Left lung (tissue), 14 donors: ENCODE measurements at places on chromosomes 16 and 17. TPM values are rescaled to one million over a fixed set of nuclear protein-coding genes. Genes with fewer than 3 reads are reported as not detected.

OR4D1 gene
- 0.06 TPM for polyA plus RNA-seq

DNA sequence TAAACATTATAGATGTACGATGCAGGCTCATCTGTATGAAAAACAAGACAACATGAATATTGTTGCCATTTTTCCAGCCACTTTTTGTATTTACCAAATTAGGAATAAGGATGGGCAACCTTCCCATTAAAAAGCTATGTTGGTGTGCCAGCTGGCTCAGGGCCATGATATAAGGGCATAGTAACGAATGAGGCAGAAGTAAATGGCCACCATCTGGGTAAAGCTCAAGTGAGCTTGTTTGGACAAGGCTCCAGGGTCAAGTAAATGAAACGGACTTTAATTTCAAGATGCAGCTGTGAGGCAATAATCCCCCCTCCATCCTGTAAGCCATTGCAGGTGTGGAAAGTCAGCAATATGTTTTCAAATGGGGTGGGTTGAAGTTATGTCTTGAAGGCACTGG is 930.9 kb upstream of the CDH8 start:
- DNase-seq, result no peak

DNA sequence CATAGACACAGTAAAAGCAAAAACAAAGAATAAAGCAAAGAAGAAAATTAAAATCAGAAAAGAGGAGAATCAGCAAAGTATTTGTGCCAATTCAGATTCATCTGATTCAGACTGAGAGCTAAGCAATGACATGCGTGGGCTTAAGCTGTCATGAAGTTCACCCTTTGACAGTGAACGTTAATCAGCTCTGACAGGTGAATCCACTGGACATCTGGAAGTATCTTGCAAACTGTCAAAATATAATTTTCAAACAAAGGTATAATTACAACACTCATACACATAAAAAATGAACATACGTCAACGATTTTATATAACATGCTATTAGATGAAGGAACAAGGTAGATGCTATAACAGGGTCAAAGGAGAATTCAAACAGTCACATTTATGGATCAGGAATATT is 596.3 kb upstream of the SALL1 start:
- DNase-seq, result no peak

DNA sequence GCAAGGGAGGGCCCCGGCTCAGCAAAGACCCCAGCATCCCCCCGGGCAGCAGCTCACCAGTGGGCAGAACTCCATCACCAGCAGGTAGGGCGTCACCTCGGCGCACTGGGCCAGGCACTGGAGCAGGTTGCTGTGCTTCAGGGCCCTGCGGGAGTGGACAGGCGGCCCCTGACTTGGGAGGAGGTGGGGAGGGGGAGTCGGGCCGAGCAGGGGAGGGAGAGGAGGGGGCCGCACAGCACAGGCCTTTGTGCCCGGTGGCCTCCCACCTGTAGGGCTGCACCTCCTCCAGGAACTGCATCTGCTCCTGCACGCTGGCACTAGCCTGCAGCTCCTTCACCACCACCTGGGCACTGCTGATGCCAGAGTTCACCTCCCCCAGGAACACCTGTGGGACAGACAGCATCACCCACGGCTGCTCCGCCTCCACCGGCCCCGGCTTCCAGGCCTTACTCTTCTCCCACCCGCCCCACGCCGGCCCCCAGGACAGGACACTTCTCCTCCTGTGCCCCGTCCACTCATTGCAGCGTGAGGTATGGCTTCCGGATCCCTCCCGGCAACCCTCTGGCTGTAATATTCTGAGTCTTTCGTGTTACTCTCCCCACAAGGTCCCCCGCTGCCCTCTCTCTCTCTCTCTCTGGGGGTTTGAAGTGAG is 37.7 kb upstream of the PVALEF start:
- no peak for DNase-seq

GRCh38 chr17:57746221-57746620 is 1.1 kb upstream of the CCDC182 start:
- no peak for DNase-seq

DNA sequence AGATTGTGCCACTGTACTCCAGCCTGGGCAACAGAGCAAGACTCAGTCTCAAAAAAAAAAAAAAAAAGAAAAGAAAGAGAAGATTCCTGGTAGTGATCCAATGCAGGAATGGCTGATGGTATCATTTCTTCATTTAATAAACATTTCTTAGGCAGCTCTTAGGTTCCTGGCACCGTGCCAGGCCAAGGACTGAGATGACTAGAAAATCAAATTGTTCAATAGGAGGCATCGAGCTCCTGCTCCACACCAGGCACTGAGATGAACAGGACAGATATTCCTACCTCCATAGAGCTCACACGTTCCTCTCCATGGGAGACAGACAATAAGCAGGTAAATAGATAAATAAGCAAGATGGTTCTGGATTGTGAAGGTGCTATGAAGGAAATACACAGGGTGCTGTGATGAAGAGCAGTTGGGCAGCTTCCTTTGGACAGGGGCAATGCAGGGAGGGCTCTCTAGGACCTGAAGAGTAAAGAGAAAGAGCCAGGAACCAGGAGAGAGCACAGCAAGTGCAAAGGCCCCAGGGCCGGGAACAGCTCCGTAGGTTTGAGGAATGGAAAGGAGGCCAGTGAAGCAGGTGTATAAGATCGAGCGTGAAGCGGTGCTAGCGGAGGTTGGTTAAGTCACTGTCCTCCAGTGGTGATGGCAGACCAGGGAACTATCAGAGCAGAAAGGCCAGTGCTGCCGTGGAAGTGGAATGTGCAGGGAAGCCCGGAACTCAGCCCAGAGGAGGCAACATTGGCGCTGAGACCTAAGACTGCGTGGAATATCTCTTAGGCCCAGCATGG is 26.5 kb upstream of the CRHR1 start:
- no peak for DNase-seq

- no peak for DNase-seq
Measured at GRCh38 chr17:71395901-71396300, 724.9 kb upstream of the SOX9 start.

DNA sequence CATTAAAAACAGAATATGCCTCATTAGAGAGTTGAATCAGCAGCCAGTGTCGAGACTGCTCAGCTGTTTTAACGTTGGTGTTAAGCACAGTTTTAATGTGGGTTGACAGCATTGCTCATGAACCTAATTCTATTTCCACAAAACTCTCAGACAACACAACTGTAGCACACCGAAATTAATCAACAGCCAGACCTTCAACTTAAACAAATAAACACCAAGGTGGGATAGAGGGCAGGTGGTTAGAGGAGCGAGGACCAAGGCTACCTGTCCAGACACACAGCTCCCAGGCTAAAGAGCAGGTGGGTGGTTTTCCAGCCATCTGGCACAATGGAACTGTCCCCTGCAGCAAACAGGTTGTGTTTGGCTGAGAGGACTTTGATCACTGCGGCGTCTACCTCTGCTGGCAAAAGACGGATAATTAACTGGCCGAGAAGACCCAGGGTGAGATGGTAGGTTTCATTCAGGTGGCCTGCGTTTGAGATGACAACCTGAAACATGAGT is 69.6 kb upstream of the ATP2A3 start:
- no peak for DNase-seq
